Kasumi-1 (cell line): ENCODE measurements at places on chromosomes 3 and 15.

DNA sequence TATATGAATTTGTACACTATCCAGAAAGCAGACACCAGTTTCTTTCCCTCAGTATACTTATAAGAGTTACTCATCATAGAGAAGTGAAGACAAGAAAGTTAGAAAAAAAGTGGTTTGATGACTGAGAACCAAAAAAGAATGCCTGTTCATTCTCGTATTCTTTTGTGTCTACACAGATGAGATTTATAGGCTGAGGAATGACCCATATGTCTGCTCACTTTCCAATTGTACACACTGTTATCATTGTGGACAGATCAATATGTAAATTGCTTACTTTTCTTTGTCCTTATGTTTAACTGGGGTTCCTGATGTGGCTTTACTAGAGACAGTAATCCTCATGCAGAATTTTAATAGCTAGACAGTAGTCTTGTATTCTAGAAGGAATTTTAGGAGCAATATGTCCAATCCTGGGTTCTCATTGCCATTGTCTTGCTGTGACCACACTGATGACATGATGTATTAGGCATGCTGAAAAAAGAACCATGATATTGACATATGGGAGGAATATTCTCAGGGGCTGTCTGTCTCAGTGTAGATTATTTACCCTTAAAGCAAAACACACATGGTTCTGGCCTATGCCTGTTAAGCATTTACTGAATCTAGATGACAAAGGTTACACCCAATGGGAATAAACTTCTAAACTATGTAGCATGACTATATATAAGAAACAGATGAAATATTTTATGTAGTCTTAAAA lies 669.7 kb downstream of the ROBO1 start:
- no peak for DNase-seq

- DNase-seq = no peak
Observed at GRCh38 chr3:52801839-52802238, 7.2 kb downstream of the ITIH3 start.

- peak; percentile 54 for DNase-seq
Observed at GRCh38 chr15:99507504-99508310, 58.1 kb upstream of the MEF2A start.

GRCh38 chr3:153976891-153977554 lies 144.2 kb upstream of the ARHGEF26 start:
- DNase-seq = no peak

DNA sequence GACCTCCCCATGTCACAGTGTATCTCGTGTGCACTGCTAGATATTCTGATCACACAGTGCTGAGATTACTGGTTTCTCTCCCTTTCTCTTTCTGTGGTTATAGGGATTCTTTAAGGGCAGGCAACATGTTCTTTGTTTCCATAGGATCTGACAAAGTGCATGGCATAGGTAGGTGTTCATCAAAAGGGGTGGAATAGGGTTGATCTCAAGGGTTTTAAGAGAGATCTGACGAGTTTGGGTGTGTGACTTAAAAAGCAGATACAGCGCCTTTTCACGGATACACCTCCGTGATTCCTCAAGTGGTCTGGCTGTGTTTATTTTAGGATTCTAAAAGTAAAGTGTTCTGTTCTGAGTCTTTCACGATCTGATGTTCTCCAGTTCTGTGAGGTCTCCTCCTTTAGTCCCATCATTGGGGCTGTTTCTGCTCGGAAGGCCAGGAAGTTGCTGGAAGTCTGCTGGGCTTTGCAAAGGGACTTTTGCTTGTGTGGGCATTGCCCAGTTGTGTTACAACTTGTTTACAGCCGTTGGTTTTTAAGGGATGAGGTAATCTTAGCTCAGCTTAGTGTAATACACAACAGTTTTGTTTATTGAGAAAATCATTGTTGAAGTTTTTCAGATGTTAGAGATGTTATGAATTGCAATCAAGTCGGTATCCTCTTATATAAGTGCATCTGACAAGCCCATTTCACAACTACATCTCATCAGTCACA lies 34.8 kb downstream of the IGF1R start:
- no peak for DNase-seq

DNA sequence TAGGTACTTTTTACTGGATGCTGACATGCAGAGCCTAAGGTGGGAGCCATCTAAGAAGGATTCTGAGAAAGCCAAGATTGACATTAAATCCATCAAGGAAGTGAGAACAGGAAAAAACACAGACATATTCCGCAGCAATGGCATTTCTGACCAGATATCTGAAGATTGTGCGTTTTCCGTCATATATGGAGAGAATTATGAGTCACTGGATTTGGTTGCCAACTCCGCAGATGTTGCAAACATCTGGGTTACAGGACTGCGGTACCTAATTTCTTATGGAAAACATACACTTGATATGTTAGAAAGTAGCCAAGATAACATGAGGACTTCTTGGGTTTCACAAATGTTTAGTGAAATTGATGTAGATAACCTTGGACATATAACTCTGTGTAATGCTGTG lies 125.1 kb downstream of the PLCL2 start:
- DNase-seq = no peak

DNA sequence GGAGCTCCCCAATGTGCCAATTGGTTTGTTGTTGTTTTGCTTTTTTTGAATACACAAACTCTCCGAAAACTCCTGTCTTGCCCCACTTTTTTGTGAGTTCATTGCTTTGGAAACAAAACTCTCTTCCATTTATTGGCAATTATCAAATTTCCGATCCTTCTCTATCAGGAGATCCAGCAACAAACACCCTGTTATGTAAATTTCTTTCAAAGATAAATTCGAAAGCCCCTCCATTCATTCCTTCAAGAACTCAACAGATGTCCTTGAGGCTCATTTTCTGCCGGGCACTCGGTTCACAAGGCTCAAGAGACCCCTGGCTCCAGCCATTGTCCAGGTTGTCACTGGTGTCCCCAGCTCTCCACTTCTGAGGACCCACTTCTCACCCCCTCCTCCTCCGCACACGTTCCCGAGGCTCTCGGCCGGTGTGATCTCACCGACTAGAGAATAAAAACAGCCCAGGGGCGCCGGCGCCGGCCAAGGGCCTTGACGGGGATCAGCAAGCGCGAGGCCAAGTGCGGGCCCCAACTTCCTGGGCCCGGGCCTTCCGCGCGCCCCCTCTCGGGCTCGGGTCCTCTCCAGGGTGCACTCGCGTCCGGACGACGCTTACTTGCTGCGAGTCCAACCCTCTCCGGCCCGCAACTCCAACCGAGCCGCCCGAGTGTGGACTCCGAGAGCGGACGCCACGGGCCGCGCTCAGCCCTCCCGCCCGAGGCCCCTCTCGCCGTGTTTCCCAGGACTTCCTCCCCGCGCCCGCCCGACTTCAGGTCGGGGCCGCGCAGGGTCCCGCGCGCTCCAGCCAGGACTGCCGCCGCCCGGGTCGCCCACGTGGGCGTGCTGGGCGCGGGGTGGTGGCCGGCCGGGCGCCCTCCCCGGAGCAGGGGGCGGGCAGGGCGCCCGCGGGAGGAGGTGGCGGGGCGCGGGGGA lies 533 bp upstream of the SMAD3 start:
- DNase-seq = peak; percentile 63

- DNase-seq = no peak
Observed at GRCh38 chr3:58522759-58523425, 14.1 kb downstream of the ACOX2 start.

DNA sequence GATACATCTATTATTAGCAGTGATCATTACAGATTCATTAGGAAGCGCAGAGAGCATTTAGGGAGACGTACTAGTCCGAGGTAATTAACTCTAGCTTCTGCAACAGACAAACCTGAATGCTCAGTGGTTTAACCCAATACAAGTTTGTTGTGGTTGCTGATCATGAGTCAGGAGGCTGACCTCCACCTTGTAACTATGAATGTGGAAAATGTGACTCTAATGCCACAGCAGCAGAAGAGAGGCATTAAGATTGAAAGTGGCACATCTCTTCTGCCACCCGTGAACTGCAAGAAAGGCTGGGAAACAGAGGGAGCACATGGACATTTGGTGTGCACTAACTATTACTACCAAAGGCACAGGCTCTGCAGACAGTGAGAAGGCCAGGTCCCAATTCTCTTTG lies 71.2 kb upstream of the C3orf80 start:
- DNase-seq = no peak

DNA sequence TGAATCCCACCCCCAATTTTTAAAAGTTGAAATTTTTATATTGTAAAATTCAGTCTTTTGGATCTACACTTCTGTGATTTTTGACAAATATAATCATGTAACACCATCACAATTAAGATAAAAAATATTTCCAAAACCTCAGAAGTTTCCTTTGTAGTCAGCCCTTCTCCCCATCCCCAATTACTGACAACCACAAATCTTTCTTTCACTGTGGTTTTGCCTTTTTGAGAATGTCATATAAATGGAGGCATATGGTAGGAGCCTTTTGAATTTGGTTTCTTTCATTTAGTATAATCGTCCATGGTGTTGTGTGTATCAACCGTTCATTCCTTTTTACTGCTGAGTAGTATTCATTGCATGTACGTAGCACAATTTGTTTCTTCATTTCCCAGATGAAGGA lies 7.9 kb upstream of the CILP start:
- no peak for DNase-seq

DNA sequence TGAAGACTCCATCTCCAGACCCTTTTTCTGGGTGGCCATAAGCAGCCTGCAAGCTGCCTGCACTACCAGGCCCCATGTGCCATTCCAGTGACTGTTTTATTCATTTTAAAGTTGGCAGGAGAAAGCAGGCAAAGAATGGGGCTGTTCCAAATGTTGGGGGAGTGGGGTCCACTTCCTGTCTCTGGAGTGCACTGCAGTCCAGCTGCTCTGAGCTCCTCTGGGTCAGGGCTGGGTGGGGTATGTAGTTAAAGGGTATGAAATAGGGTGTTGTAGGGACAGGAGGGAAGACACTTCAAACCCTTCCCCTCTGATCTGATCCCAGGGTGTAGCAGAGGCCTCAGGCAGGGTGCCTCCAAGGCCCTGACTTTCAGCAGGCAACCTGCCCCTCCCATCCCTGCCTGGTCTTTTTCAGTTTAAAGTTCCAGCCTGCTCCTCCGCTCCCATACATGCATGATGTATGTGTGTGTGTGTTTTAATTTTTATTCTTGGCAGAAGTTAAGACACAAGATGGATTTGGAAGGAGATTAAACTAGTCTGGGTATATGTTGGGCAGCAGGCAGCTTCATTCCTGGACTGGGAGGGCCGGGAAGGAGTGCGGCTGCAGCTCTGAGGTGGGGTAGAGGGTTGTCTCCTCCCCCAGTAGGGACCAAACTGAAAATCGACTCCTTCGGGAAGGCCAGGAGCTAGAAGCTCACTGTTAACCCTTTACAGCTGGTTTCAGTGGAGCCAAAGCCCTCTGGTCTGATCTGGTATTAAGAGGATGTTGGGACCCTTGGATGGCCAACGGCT lies 17.3 kb downstream of the BOC start:
- DNase-seq = no peak

GRCh38 chr3:128950223-128950938 lies 43.5 kb downstream of the CFAP92 start:
- peak; percentile 14 for DNase-seq

- no peak for DNase-seq
Observed at GRCh38 chr15:45586125-45586524, 1.1 kb upstream of the BLOC1S6 start.

DNA sequence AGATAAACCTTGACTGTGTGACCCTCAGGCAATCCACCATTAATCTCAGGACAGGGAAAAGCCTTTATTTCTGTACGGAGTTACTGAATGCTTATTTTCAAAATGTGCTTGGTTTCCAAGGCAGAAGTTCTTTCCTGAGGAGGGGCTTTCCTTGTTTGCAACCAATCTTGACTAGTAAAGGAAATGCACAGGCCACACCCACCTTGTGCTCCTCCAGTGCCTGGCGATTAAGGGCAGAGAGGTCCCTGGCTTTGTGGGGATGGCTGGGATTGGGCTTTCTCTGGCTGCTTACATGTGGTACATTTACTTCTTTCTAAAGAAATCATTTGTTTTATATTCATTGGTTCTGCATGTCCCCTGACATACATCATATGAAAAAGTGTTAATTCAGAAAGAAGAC lies 47.8 kb downstream of the ZNF621 start:
- no peak for DNase-seq

GRCh38 chr3:190579514-190580137 lies 65.7 kb downstream of the IL1RAP start:
- DNase-seq = no peak

GRCh38 chr15:36898536-36899126 lies 201.7 kb downstream of the MEIS2 start:
- no peak for DNase-seq

- DNase-seq = no peak
Observed at GRCh38 chr15:78365917-78366316, 25.8 kb downstream of the CRABP1 start.

DNA sequence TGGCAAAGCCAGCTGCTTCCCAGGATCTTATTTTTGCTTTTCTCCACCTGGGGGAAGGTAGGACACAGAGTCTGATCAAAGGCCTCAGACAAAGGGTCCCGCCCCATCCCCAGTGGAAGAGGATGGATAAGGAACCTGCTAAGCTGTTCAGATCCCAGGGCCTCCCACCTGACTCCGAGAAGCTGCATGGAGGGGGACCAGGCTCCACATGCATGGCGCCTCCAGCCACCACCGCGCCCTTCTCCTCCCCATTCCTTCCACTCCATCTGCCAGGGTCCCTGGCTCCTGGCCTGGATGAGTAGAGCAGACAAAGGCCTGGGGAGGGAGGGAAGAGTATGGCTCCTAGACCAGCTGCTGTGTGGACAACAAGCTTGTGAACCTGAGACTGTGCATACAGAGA lies 20.0 kb upstream of the CRABP1 start:
- no peak for DNase-seq

- no peak for DNase-seq
Observed at GRCh38 chr3:57872606-57873005, 116.5 kb downstream of the SLMAP start.

DNA sequence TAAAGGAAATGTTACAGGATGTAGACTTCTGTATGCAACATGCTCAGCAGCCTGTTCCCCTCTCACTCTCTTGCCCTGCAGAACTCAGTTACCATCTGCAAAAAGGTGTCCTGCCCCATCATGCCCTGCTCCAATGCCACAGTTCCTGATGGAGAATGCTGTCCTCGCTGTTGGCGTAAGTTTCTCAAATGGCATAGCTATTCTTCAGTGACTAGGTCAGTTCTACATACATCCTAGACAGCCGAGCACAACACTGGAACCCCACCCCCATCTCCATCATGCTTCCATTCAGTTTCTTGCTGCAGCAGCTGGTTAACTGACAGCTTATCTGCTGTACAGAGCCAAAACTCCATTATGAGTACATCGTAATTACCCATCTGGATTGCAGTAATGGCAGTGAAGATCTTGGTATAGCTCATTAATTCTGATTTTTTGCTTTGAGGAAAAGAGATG lies 4.5 kb downstream of the THBS1 start:
- no peak for DNase-seq

DNA sequence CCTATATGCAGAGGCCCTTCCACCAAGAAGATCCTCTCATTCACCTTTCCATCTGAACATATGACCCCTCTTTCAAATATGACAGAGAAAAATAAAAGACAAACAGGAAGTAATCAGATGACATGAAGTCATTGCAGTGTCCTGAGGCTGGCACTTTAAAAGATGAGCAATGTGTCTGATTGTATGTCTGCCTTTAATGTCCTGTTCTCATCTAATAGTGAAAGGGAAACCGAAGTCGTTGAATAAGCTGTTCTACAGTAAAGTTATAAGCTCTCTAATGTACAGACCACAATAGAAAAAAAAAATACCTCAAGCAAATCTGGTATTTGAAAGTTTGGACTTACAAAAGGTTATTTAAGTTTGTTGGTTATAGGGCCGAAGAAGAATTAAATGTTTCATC lies 243.0 kb downstream of the CLSTN2 start:
- DNase-seq = no peak
